Activated CD4-positive, alpha-beta memory T cell treated with anti-CD3 and anti-CD28 coated beads for 36 hours (primary cell): ENCODE measurements at places on chromosomes 1 and 21. TPM values are rescaled to one million over a fixed set of nuclear protein-coding genes. Genes with fewer than 3 reads are reported as not detected.

- no peak for DNase-seq
Measured at GRCh38 chr1:100073531-100073930, 59.2 kb downstream of the SASS6 start.

- no peak for DNase-seq
Measured at GRCh38 chr1:62774971-62775595, 8.8 kb upstream of the ATG4C start.

DNA sequence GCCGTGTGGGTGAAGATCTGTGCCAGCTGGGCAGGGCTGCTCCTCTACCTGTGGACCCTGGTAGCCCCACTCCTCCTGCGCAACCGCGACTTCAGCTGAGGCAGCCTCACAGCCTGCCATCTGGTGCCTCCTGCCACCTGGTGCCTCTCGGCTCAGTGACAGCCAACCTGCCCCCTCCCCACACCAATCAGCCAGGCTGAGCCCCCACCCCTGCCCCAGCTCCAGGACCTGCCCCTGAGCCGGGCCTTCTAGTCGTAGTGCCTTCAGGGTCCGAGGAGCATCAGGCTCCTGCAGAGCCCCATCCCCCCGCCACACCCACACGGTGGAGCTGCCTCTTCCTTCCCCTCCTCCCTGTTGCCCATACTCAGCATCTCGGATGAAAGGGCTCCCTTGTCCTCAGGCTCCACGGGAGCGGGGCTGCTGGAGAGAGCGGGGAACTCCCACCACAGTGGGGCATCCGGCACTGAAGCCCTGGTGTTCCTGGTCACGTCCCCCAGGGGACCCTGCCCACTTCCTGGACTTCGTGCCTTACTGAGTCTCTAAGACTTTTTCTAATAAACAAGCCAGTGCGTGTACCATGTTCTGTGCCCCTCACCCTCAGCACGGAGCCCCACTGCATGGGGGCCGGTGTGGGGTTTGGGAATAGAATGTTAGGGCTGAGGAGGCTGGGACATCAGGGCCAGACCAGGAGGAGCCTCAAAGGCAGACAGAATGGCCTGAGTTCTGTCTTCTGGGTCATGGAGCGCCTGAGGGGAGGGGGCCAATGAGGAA is 21.3 kb downstream of the SERINC2 start:
- no peak for DNase-seq

DNA sequence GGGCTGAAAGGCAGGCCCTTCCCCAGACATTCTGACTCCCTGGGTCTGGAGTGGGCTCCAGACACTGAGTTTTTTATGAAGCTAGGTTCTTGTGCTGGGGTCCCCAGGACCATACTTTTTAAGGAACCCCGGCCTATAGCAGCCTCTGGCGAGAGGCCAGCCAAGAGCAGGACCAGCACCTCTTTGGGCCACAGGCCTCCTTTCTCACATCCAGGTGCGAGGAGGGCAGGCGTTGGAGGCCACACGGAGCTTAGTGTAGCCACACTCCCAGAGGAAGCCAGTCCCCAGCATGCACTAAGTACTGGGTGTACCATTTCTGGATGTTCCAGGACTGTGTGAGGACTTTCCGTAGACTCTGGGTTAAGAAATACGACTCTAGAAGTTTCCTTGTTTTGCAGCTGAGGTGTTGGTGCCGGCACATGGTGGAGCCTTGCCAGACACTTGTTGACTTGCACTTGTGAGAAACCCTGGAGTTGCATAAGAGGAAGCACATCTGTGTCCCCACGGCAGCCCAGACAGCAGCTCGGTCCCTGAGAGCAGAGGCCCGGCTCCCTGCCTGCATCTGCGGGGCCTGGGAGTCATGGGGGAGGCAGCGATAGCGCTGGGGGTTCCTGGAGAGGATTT is 122.2 kb upstream of the VAMP3 start:
- no peak for DNase-seq

DNA sequence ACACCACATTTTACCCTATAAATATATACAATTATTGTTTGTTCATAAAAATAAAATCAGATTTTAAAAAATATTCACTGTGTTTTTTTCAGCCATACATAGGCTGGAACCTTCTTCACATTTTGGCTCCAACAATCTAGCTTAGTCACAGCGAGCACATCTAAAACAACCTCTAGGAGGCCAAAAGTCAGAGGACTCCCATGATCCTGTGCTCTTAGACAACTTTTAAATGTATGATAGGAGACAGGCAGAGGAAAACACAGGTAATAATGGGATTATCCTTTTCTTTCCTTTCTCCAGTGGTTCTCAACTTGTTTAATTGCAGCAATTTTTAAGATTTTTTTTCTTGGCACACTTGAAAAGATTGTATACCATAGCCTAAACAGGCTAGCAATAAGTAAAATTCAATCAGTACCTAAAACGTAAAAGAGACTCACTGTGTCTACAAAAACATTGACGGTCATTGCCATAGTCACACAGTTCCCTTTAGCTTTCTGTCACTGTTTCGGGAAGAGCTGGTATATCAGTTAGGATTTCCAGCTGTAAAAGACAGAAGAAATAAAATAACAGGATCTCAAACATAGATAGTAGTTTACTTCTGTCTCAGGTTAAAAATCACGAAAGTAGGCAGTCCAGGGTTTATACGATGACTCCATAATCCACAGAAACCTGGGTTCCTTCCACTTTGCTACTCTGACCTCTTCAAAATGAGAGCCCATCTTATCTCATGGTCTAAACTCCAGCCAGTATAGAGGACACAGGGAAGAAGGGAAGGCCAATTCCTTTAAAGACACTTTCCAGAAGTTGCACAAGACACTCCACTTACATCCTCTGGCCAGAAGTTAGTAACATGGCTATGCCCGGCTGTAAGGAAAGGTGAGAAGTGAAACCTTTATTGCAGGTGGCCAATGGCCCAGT is 39.2 kb upstream of the CR1L start:
- DNase-seq: no peak

The PRR9 gene
- not detected for total RNA-seq

The STXBP3 gene
- total RNA-seq: 40.8 TPM

DNA sequence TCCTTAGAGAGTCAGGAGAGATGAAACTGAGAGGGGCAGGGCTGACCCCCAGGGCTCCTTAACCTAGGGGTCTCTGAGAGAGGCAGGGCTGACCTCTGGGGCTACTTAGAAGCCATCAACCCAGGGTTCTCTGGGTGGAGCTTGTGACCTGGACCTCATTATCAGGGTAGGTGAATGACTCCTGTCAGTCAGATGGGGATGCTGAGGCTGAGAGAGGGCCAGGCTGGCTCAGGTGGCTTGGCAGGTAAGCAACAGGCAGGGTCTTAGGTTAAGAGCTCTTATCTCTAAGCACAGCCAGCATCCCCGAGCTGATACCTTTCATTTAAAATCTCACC is 160.9 kb downstream of the PTPRU start:
- no peak for DNase-seq

DNA sequence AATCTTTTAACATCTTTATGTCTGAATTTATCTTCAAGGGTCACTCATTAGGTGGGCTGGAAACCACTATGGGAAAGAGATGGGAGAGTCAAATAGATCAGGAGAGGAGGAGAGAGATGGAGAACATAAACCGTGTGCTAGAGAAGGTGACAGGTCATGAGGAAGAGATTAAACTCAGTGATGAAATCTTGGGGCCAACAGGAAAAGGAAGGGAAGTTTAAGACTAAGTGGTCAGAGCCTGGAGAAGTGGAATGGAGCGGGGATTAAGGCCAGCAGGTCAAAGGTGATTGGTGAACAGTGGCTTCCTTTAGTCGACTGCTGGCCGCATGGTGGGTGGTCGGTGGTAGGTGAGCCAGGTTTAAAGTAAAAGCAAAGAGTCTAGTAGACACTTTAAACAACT is 169.3 kb upstream of the IVNS1ABP start:
- no peak for DNase-seq

The CRNN gene
- not detected for total RNA-seq

- no peak for DNase-seq
Measured at GRCh38 chr1:116148967-116149366, 37.8 kb downstream of the MAB21L3 start.
